ENCODE measurements at places on chromosomes 3 and 15.

- DNase-seq = no peak
Measured at GRCh38 chr3:142013326-142013980, 135.9 kb downstream of the TFDP2 start.

DNA sequence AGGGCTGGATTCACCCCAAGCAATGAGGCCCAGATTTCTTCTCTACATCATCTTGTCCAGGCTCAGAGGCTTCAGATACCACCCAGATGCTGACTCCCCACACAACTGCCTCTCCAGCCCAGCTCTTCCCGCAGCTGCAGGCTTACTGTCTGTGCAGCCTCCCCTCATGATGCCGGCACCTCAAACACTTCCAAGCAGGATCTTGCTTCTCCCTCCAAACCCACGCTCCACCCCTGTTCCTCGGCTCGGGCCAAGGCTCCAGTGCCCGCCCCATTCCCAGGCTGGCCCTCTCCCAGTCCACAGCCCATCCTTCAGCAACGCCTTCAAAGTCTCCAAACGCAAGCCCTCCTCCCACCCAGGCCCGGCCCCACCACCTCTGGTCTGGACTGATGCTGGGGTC lies 159.2 kb upstream of the LINGO1 start:
- no peak for DNase-seq

GRCh38 chr3:142817897-142818296 lies 71.0 kb downstream of the PCOLCE2 start:
- DNase-seq = no peak

GRCh38 chr3:294096-294495 lies 97.5 kb downstream of the CHL1 start:
- no peak for DNase-seq

DNA sequence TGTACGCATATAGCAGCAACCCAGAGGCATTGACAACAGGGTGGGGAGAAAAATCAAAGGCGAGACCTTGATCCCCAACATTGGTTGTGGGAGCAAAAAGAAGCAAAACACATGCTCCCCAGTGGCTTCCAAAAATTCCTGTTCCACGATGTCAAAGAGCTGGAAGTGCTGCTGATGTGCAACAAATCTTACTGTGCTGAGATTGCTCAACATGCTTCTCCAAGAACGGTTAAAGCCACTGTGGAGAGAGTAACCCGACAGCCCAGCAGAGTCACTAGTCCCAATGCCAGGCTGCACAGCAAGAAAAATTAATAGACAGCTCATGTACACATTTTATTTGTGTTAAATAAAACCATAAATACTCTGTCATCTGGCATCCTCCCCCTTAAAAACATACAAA lies 179.9 kb upstream of the PFN2 start:
- DNase-seq = no peak

DNA sequence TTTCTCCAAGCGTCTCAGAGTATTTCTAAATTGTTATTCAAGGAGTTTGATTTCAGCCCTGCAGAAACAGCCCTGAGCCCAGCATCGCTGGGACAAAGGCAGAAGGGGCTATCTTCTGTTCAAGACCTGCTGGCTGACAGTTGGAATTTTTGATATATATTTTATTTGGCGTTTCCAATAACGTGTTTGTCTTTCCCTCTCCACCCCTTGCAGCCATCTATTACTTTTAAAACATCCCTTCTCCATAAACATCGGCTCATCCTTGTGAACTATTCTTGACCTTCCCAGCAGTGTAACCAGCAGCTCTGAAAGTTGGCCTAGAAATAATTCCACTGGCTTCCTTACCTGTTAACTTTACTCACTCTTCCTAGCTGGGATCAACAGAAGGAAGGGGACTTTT lies 5.5 kb upstream of the MEIS2 start:
- DNase-seq = no peak

- DNase-seq = no peak
Measured at GRCh38 chr3:169847896-169848295, 21.8 kb downstream of the LRRC31 start.

DNA sequence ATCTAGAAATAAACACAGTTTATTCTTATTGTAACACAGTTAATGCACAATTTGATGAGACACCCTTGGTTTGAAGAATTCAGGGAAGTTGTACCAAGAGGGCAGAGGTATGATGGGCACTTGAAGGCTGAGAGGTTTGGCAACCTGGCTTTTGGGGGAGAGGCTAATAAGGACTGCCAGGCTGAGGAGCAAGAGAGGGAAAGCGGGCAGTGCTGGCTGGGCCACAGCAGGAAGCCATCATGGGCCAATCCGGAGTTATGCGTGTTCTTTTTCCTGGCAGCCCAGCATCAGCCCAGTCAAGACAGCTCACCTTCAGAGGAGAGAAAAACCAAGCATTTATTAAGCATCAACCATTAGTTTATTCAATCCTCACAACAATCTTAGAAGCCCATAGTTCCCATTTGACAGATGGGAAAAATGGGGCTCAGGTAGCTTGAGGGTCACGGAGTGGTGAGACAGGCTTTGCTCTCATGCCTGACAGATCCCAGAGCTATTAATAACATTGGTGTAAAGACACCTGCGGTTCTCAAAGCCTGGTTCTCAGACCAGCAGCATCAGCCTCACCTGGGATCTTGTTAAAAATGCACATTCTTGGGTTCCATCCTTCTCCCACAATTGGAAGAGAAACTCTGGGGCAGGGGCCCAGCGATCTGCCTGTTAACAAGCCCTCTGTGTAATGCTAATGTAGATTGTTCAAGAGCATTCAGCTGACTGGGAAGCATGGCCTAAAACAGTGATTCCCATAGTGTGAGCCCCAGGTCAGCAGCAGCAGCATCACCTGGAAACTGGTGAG lies 183.7 kb downstream of the NTRK3 start:
- DNase-seq = no peak

DNA sequence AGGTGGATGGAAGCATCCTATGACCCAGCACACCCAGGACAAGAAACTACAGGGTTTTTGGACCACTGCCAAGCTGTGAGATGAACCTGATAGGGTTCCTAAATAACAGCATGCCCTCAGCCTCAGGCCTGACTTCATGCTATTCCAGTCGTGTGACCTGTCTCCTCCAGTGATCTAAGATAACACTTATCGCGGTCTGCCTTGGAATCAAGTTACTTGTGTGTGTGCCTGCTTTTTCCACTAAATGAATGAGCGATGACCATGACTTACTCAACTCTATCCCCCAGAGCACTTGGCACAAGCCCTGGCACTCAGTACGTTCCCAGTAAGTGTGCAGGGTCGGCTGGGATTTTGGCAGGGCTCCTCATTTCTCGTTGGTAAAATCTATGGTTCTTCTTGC lies 172.7 kb upstream of the TP63 start:
- no peak for DNase-seq

- no peak for DNase-seq
Measured at GRCh38 chr3:58998476-58999117, 51.2 kb downstream of the CFAP20DC start.

DNA sequence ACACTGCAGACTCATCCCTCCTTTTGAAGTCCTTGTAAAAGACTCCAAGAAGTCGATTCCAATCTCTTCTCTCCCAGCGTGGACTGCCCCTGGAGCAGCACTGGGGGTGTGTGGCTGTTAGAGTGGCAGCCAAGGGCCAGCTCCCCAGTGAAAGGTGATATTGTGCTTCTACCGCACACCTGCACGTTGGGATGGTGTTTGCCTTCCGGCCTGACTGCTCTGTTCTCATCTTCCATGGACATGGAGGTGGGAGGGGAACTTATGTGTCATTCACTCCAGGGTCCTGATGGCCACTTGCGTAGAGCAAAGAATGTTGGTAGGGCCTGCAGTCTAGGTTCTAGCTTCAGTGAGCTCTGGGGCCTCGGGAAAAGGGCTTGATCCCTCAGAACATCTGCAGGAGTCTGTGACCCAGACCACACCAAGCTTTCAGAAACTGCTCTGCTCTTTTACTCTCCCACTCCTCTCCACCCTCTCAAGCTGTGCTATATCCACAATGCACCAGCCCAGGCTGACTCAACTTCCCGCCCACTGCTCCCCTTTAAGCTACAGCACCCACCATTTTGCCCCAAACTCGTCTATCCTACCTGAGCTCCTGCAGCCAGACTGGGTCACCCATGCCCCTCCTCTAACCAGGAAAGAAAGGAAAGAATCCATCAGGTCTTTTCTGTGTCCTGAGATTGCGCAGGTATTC lies 31.3 kb downstream of the LIPC start:
- DNase-seq = no peak

- DNase-seq = no peak
Measured at GRCh38 chr15:67741308-67741707, 84.0 kb upstream of the SKOR1 start.

GRCh38 chr3:105771392-105771791 lies 97.4 kb downstream of the CBLB start:
- DNase-seq = no peak
